CD4-positive, alpha-beta T cell treated with Interferon gamma for 1 hour (primary cell): ENCODE measurements at places on chromosomes 3 and 15.

GRCh38 chr15:63495780-63496488 lies 8.5 kb upstream of the USP3 start:
- DNase-seq: no peak

DNA sequence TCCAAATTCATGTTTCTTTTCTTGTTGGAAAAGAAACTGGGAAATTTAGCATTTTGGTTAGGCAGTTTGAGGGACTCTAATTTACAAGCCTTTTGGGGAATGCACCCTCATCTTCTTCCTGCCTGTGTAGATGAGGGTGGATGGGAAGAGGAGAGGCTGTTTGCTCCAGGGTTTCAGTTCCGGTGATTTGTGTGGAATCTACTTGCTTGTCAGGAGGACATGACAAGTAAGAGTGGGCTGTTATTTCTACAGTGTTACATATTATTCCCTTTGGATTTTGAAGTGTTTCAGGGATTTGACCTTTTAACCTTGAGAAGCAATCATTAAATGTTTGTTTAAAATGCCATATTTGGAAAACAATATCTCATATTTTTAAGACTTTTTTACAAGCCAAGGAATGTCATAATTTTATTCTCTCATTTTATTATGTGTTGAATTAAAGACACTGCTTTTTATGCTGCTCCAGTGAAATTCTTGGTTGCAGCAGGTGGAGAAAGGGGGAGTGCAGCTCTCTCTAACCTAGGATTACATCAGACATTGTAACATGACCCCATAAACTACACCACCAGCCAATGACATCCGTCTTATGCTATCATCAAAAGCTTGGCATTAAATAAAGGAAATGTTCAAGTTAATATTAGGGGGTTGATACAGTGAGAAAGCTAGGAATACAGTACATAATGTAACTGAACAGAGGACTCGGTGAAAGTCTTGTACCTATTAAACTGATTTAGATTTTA lies 30.2 kb downstream of the PLAAT1 start:
- no peak for DNase-seq

GRCh38 chr15:70708839-70709238 lies 54.5 kb downstream of the UACA start:
- DNase-seq: no peak

DNA sequence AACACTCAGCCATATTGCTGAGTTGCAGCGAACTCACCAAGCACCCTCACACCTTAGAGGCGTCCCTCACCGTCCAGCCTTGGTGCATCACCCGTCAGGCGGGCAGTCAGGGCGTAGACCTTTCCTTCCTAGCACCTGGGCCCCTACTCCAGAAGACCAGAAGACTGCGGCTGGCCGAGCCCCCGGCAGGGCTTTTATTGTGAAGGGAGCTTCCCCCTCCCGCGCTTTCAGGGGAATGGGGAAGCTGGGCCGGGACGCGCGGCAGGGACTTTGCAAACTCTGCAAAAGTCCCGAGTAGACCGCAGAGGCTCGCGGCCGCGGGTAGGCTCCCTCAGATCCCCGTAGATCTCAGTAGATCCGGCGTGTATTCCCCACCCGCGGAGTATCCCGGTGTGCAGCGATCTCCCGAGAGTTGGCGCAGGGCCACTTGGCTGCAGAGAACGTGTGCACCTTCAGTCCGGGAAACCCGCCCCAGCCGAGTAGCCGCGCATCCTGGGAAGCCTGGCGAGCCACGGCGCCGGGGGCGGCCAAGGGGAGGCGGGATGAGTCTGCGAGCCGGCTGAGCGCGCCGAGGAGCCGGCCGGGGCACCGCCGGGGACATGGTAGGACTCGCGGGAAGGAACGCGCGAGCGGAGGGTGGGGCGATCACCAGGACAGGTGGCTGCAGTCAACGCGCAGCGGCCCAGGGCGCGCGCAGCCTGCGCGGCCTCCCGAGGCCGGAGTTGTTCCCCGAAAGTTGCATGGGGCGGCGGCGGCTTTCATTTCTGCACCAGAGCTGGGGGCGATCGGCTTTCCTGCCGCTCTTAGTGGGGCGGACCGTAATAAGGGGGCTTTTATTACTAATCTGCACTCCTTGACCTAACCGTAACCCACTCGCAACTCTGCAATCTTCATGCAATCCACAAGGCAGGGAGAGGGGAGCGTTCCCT lies at the start of gene GASK1A:
Gene GASK1A (plus strand): TSS at position 268 of the 929 bp plus-strand sequence. CDS start 332 bp downstream, at position 600.
- peak; percentile 6 for DNase-seq

DNA sequence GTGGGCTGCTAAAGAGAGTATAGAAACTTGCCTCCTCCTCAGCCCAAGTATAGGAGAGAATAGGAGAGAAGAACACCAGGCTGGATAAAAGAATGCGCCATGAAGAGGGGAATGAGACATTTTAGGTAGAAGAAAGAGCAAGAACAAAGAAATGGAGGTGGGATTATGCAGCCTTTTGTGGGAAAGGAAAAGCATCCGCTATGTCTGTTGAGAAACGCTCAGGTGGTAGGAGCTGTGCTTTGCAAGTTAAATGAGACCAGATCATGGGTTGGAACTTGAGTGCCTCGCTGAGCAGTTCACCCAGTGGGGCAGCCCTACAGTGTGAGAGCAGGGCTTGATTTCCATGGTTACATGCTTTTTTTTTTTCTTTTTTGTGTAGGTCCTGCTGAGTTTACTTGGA lies 11.5 kb upstream of the RTP1 start:
- DNase-seq: no peak

DNA sequence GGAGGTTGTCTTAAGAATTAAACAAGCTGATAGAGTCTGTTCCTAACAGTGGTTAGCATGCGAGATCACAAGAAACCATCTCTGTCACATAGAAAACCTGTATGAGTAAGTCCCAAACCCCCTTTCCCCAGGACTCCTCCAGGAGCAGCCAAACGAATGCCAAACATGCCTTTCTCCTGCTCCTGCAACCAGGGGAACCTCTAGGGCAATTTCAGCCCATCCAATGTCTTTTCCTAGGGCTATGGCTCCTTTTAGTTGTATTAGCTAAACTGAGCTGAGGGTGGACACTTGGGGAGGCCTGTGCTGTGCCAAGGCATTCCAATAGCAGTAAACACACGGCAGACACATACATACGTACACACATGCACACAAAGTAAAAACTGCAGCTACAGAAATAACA lies 36.5 kb upstream of the TIMP4 start:
- no peak for DNase-seq

GRCh38 chr3:160677459-160677881 lies 510 bp downstream of the ARL14 start:
- no peak for DNase-seq

DNA sequence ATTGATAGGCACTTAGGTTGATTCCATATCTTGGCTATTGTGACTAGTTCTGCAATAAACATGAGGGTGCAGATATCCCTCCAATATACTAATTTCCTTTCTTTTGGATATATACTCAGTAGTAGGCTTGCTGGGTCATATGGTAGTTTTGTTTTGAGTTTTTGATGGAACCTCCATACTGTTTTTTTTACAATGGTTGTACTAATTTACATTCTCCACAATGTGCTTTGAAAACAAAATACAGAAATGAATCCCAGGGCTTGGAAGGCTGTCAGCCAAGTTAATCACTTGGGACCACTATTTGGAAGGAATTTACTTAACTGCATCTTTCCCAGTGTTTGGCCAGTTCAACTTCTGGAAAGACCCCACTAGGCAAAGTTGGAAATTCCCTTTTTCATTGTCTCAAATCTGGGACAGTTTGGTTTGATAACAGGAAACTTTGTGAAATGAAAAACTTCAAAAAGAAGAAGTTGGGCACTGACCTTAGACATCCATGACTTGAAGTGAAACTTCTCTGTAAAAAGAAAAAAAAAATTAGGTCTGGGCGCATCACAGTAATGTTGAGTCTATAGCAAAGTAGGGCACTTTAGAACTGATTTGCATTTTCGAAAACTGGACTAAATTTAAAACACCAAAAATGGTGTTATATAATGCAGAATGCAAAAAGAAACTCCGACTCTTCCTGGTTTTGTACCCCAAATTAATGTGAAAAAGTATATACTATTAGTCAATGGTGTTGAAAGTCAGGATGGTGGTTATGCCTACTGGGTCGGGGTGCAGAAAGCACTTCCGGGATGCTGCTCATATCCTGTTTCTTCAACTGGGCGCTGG lies 6.0 kb downstream of the CTSH start:
- peak; percentile 42 for DNase-seq

DNA sequence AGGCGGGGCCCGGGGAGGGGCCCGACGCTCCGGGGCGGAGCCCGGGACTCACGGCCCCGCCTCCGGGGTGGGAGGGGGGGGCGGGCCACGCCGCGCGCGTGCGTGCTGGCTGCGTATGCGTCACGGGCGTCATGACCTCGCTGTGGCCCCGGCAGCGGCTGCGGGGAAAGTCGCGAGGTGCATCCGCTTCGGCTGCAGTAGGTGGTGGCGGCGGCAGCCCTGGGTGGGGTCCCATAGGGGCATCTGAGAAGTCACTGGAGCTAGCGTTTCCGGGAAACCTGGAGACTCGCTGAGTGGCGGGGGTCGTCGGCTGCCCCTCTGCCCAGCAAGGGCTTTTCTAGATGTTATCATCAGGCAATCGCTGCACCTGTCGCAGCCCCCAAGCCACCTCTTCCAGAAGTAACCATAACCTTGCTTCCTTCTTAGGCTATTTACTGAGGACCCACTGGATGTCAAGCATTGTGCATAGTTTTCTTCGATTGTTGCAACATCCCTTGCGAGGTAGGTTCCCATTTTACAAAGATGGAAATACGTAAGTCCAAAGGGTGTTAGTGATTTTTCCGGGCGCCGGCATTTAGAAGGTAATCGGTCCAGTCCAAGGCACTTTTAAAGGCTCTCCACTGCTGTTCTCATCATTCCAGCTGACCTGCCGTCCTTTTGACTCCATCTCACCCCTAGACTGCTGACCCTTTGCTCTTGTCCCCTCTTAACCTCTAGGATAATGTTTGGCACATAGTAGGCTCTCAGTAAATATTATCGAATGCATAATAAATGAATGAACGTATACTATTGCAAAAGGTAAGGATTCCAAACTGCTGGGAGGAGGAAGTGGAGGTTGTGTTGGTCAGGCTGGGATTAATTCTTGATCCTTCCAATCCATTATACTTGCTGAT lies at the start of gene GDPGP1:
Gene GDPGP1 (plus strand): TSS at position 114 of the 893 bp plus-strand sequence. CDS start 6,700 bp downstream, outside the sequence.
- DNase-seq: no peak

DNA sequence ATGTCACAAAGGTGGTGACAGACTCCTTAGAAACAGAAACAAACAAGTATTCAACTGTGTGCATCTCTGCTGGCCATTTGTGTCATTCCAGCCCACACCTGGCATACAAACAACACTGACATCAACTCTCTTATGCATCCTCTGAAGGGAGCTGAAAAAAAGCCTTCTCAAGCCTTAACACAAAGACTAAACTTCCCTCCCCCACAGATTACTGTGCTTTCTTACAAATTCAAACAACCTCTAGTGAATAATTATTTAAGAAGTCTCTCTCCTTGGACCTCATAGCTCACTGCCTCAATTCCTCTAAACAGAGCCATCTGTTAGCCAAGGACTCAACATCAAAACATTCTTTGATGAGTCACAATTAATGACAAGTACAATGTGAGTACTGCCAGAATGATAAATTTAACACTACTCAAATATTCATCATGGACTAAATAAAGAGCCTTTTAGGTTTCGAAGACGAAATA lies 132.1 kb downstream of the WDR76 start:
- DNase-seq: no peak

DNA sequence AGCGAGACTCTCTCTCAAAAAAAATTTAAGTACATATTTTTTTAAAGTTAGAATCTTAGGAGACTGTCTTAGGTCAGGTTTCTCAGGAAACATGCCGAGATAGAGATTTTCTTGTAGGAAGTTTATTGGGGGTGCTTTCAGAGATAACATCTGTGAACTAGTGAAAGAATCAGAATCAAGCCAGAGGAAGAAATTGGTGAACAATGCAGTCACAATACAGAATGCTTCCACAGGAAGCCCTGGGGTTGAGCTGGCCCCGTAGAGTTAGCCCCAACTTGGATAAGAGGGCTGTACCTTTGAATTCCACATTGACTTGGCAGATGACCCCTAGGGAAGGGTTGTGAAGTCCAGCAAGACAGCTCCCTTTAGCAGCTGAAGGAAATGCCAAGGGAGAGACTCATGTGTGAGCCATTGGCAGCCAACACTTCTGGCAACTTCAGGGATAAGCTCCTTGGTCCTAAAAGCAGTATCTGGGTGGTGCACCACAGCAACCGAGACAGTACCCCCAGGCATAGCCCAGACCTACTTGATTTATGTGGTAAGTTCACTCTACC lies 7.1 kb upstream of the PLCB2 start:
- DNase-seq: no peak

GRCh38 chr15:36156879-36157427 lies 422.5 kb upstream of the CDIN1 start:
- no peak for DNase-seq

DNA sequence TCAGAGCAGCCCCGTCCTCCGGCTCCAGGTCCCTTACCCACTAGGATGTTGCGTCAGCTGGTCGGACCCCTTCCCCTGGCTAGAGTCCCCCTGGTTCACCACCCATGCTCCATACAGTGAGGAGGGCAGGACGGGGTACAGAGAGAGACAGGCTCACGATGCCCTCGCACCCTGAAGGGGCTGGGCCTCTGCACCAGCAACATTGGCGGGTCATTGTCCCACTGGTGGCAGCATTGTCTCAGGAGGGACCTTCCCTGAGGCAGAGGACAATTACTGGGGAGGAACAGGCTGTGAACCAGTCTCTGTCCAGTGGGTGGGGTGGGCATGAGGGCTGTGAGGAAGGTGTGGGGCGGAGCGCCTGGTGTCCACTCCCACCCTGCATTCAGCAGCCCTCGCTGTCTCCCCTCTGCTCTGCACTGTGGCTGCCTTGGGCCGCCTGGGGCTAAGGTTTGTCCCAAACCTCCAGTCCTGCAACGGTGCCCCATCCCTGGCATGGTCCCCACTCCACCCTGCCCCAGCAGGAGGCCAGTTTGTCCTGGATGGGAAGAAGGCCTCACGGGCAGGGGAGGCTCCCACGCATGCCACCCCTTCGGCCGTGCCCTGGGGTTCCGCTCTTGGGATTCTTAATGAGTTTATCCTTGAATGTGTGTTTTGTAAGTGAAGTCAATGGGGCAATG lies 48.0 kb upstream of the KLF13 start:
- DNase-seq: no peak

- no peak for DNase-seq
Measured at GRCh38 chr3:14872706-14873105, 53.9 kb downstream of the FGD5 start.

DNA sequence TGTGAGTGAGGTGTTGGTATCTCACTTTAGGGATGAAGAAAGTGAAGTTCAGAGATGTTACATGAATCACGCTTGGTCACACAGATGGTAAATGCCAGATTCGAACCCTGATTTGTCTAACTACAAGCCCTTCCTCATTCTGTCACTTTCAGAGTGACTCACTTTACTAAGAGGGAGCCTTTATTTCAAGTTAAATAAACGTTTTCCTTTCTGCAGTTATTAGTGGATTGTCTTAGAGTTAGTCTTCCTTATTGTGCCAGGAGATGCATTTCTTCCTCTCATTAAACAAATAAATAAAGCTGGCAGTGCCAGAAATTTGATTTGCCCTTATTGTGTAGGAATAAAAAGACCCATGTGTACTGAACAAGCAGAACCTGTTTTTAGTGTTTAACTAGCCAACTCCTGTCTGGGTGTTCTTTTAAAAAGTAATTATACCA lies 162.5 kb downstream of the AKAP13 start:
- DNase-seq: no peak

DNA sequence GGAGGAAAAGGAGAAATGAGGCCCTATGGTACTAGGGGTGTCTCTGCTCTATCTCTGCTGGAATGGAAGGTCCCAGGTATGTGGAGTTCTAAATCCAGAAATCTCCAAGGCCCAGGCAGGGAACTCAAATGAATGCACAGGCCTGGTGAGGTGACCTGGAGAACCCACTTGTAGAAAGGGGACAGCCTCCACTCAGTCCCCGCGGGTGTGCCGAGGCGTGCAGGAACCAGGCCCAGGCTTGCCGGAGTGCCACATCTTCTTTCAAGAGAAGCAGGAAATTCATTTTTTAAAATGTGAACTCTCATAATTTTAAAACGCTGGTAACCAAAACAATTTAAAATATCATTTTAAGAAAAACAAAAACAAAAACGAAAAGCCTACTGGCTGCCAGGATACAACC lies 32.2 kb upstream of the ADCY5 start:
- DNase-seq: no peak
